ENCODE measurements at places on chromosomes 16 and 17.

DNA sequence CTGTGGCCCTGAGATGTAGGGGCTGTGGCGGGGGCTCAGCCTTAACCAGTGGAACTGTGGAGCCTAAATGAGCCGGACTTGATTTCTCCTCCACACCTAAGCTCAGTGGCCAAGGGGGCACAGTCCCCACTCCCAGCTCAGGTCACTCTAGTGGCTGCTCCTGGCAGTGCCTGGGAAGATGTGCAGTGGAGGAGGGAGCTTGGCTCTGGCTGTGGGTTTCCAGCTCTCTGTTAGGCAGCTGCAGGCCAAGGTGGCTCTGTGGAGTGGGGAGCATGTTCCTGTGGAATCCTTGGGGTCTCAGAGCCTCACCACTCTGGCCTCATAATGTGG, 76.3 kb downstream of the AMFR start:
- no peak overlapping the region for H3K27ac ChIP-seq
- no peak for DNase-seq
- no peaks in the 10 kb centered on the region for H3K27me3 ChIP-seq
- no peak overlapping the region for H3K4me3 ChIP-seq
- no peaks in the 10 kb centered on the region for H3K36me3 ChIP-seq
- no peaks in the 10 kb centered on the region for H3K4me1 ChIP-seq

DNA sequence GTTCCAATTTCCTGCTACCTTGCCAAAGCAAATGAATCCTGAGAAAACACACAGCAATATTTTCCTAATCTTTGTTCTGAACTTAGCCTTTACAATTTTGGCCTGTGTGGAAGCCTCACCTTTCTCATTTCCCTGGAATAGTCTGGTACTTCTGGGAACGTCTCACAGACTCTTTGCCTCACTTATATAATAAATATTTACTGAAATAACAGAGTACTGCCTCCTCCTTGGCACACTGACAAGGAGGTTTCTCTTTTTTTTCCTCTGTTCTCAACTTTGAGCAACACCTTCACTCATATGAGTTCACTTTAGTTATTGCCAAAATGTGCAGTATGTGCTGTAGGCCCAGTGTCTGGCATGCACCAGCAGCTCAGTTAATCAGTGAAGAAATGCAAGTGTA, 37.3 kb downstream of the HSD17B2 start:
- no peaks in the 10 kb centered on the region for H3K27me3 ChIP-seq
- DNase-seq: no peak
- H3K36me3 ChIP-seq: no peaks in the 10 kb centered on the region
- no peaks in the 10 kb centered on the region for H3K4me1 ChIP-seq

- no peaks in the 10 kb centered on the region for H3K36me3 ChIP-seq
- H3K27me3 ChIP-seq: no peaks in the 10 kb centered on the region
- DNase-seq: no peak
- H3K4me3 ChIP-seq: no peak overlapping the region
- peaks cover 3% of the 10 kb centered on the region for H3K4me1 ChIP-seq
Observed at GRCh38 chr17:77914385-77915254, 43.9 kb upstream of the TNRC6C start.

DNA sequence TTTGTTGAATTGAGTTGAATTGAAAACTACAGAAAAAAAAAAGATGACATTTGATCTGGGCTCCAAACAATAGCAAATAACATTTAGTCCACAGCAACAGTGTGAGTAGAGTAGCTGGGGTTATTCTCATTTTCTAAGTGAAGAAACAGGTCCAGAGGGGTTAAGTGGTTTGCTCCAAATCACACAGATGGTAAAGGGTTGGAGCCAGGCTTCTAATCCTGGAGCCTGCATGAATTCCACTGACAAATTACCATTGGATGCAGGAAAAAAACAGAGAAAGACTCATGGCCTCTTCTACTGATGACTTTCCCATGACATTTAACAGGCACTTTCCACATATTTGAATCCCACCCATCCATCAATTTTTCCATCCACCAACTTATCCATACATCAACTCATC, 182.4 kb downstream of the HS3ST4 start:
- no peaks in the 10 kb centered on the region for H3K4me1 ChIP-seq
- H3K4me3 ChIP-seq: no peak overlapping the region
- no peak for DNase-seq
- no peaks in the 10 kb centered on the region for H3K36me3 ChIP-seq
- no peaks in the 10 kb centered on the region for H3K27me3 ChIP-seq

DNA sequence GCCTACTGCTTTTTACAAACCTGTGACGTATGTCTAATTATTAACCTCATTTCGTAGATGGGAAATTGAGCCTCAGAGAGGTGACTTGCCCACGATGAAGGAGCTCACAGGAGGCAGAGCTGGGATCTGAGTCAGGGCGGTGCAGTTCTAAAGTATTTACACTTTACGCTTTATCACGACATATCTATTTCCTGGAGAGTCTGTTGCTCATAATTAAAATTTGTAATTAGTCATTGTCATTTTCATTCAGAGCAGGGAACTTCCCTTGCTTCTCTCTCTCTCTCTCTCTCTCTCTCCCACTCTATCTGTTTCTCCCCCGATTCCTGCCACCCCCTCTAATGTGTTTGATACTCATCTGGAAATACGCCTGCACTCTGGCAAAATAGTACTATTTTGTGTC, 5.9 kb downstream of the SLC5A11 start:
- no peaks in the 10 kb centered on the region for H3K4me1 ChIP-seq
- H3K36me3 ChIP-seq: no peaks in the 10 kb centered on the region
- H3K27me3 ChIP-seq: no peaks in the 10 kb centered on the region
- DNase-seq: no peak
- no peak overlapping the region for H3K27ac ChIP-seq
- H3K4me3 ChIP-seq: no peak overlapping the region

GRCh38 chr16:53428681-53429080, 5.6 kb upstream of the RBL2 start:
- no peaks in the 10 kb centered on the region for H3K27me3 ChIP-seq
- no peak overlapping the region for H3K4me3 ChIP-seq
- no peak overlapping the region for H3K27ac ChIP-seq
- no peaks in the 10 kb centered on the region for H3K36me3 ChIP-seq
- DNase-seq: no peak

GRCh38 chr16:24499193-24499814, 40.1 kb upstream of the RBBP6 start:
- peak; percentile 77 for DNase-seq
- H3K4me3 ChIP-seq: no peak overlapping the region
- no peaks in the 10 kb centered on the region for H3K36me3 ChIP-seq
- no peak overlapping the region for H3K27ac ChIP-seq
- no peaks in the 10 kb centered on the region for H3K4me1 ChIP-seq
- no peaks in the 10 kb centered on the region for H3K27me3 ChIP-seq

GRCh38 chr17:29567304-29567553, 392 bp upstream of the ABHD15 start:
- H3K4me3 ChIP-seq: peak overlapping the region; percentile 67
- H3K36me3 ChIP-seq: no peaks in the 10 kb centered on the region
- H3K27me3 ChIP-seq: peaks cover 41% of the 10 kb centered on the region
- H3K27ac ChIP-seq: no peak overlapping the region
- no peak for DNase-seq

GRCh38 chr17:17830740-17831207, 6.0 kb downstream of the SREBF1 start:
- H3K27ac ChIP-seq: no peak overlapping the region
- H3K4me1 ChIP-seq: peaks cover 9% of the 10 kb centered on the region
- H3K27me3 ChIP-seq: no peaks in the 10 kb centered on the region
- no peak overlapping the region for H3K4me3 ChIP-seq

GRCh38 chr17:4256952-4257351, 6.8 kb downstream of the ANKFY1 start:
- H3K4me1 ChIP-seq: peaks cover under 1% of the 10 kb centered on the region
- H3K27me3 ChIP-seq: no peaks in the 10 kb centered on the region
- peaks cover 3% of the 10 kb centered on the region for H3K36me3 ChIP-seq
- no peak overlapping the region for H3K27ac ChIP-seq
- no peak overlapping the region for H3K4me3 ChIP-seq

DNA sequence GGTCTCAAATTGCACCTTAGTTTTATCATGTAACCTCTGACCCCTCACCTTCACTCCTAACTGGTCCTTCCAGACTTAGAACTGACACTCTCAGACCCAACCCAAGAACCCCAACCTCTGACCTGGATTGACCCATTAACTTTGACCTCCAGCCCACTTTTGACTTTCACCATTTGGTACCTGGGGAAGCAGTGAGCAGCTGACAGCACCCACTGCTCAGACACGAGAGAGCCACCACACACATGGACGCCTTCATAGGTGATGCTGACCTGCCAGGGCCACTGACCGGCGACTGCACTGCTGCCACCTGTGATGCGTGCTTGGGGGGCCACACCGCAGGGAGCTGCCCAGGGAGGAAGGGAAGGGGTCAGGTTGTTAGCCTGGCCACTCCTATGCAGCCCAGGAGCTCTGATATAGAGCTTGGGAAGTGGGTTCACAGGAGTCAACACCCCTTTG, 2.5 kb downstream of the PRSS8 start:
- no peak for DNase-seq
- H3K4me3 ChIP-seq: no peak overlapping the region
- H3K27ac ChIP-seq: no peak overlapping the region
- H3K36me3 ChIP-seq: peaks cover 12% of the 10 kb centered on the region
- no peaks in the 10 kb centered on the region for H3K27me3 ChIP-seq
- peaks cover 30% of the 10 kb centered on the region for H3K4me1 ChIP-seq

DNA sequence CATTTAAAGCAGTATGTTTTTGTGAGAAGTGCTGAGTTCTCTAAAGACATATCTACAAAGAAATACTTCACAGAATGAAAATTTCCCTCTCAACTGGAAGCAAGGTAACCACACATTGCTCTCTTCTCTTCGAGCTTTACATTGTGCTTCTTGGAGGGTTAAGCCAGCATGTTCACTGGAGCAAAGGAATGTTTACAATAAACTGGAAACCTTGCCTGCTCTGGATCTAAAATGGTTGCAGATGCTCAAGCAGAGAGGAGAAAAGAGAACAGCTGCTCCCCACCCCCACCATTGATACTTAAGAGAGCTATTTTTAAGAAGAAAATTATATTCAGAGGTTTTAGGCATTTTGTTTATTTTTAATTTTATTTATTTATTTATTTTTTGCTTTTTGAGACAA, 213.1 kb downstream of the CEP112 start:
- H3K4me1 ChIP-seq: peaks cover 2% of the 10 kb centered on the region
- no peak for DNase-seq
- H3K27me3 ChIP-seq: no peaks in the 10 kb centered on the region
- no peak overlapping the region for H3K27ac ChIP-seq
- no peak overlapping the region for H3K4me3 ChIP-seq
- no peaks in the 10 kb centered on the region for H3K36me3 ChIP-seq
